ENCODE measurements at places on chromosomes 6 and 20. TPM values are rescaled to one million over a fixed set of nuclear protein-coding genes. Genes with fewer than 3 reads are reported as not detected.

DNA sequence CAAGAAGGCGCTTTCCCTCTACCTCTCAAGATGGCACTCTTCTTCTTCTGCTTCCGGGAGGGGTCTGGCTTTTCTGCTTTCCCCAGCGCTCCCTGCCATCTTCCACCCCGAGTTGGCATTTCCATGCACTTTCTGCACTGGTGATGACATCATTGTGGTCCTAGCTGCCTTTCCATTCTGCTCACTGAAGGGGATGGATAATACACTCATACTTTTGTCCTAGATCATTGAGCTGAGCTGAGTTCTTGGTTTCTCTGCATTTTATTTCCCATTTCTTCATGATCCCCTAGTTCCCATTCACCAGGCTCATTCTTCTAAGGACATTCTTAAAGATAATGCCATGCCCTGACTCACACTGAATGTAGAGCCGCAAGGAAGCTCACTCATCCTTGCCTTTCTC, 96.7 kb downstream of the EDN1 start:
- no peak for DNase-seq

GRCh38 chr6:51349857-51350256, 531.2 kb downstream of the TFAP2B start:
- no peak for DNase-seq

- no peak for DNase-seq
These were observed 74.2 kb downstream of the IRF4 start for GRCh38 chr6:465531-466348.

DNA sequence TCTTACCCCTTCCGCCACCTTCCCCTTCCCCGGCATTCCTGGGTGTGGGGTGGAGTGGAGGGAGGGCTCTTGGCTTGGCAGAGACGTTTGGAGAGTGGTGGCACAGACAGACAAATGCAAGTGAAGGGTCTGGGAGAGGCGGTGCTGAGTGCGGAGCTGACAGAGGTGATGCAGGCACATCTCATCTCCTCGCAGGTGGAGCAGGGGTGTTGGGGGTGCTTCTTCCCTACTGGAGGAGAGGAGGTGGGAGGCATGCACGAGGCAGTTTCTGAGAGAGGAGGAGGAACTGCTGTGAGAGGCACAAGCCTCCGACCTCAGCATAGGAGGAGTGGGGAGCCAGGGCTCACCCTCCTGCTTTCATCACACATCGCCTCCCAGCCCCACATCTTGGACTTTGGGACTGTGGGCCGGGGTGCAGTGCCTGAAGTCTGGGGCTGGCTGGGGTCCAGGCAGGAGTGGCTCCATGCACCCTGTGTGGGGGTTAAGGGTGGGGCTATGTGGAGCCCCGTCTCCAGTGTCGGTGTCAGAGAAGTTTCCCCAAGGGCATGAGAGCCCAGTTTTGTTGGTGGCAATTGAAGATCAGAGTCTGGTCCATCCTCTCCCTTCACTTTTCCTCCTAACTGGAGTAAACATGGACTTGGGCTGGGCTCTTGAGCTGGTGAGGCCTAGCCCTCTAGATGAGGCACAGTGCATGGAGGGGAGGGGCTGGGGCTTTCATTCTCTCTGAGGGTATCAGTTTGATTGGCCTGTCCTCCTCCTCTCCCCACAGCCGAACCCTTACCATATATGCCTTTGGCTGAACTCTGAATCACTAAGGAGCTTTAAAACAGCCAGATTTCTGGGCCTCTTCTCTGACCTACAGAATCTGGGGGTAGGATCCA, 20.2 kb upstream of the SLC22A7 start:
- no peak for DNase-seq

GRCh38 chr6:2471472-2471871, 226.1 kb upstream of the GMDS start:
- DNase-seq: no peak

DNA sequence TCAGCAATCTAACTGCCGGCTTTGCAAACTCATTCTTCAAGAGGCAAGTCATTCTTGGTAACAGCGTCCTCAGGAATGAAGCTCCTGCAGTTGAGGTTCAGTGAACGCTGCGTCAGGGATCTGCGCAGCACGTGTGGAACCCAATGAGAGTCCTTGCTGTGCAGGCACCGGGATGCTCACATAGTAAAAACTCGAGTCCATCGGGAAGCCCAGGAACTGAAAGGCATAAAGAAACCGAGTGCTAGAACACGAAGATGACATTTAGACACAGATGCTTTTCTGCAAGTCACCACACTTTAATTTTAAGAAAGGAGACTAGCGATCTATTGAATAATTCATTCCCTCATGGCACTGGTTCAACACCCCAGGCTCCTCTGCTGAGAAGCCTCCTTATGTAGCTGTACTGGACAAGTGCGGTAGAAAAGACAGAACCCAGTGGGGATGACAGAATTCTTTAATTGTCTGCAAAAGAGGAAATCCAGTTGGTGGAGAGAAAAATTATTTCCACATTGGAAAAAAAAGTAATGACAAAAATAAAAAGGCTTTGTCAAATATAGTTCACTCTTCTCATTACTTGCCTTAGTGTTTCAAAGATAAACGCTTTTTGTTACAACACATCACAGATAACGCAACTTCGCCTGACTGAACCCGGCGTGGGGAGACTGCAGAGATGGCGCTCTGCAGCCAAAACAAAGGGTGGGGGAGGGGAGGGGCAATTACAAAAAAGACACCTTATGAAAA, 1.9 kb upstream of the AFDN start:
- no peak for DNase-seq

DNA sequence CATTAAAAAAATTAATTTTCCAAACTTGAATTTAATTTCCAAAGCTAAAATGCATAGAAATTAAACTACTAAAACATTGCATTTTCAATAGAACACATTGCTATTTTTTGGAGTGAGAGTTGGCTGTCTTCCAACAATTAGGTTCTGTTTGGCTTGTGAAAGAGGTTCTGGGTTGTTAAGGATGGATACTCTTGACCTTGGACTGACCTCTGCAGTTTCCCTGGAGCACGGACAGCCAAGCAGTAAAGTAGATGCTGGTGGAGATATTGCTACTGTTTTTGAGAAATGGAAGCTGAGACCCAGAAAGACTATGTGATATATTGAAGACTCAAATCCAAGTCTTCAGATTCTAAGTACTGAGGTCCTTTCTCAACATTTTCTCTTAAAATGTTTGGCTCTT, 95.9 kb upstream of the CHD6 start:
- DNase-seq: no peak

DNA sequence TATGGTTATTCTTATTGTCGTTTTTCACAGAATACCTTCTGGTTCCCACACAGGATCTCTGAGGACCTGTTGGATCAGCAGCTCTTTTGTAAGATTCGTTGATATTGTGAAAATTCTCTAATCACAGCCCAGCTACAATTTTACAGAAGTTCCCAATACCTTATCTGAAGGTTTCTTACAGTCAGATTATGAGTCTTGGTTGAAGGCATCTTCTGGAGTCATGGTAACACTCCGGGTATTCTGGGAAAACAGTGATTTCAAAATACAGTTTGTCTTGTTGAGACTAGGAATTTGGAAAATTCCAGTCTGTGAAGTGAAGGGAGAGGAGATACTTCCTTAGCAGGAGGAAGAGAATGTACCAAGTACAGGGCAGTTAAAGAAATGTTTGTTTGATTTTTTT, 22.2 kb upstream of the HLA-C start:
- no peak for DNase-seq

The LINC00237 gene
- total RNA-seq: not detected

The NCOA6 gene
- total RNA-seq: 32.6 TPM

The FOXA2 gene
- not detected for total RNA-seq

The GHRH gene
- total RNA-seq: not detected
